ENCODE measurements at places on chromosomes 16 and 17. TPM values are rescaled to one million over a fixed set of nuclear protein-coding genes. Genes with fewer than 3 reads are reported as not detected.

DNA sequence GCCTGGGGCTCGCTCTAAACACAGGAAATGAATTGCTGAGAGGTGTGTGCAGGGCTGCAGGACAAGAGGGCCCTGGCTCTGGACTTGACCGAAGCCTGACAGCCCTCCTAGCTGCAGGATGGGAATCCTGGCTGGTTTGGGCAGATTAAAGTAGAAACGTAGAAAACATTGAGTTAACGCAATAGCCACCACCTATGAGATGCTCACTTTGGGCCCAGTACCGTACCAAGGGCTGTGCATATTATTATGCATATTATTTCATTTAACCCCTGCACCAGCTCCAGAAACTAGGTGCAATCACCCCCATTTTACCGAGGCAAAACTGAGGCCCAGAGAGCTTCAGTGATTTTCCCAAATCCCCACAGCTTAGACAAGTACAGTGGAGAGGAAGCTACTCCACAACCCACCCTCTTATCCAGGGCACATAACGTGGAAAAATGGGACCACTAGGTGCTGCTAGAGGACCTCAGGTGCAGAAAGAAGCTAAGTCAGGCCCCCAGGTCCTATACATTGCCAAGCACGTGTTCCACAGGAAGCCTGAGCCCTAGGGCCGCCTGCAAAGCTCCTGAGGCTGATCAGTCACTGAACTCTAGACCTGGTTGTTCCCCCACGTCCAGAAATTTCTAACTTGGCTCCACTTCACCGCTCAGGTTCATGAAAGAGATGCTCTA is 79.2 kb downstream of the MYH11 start:
- H3K4me3 ChIP-seq: no peak overlapping the region
- H3K27ac ChIP-seq: no peak overlapping the region
- peak; percentile 64 for DNase-seq
- H3K36me3 ChIP-seq: no peaks in the 10 kb centered on the region

DNA sequence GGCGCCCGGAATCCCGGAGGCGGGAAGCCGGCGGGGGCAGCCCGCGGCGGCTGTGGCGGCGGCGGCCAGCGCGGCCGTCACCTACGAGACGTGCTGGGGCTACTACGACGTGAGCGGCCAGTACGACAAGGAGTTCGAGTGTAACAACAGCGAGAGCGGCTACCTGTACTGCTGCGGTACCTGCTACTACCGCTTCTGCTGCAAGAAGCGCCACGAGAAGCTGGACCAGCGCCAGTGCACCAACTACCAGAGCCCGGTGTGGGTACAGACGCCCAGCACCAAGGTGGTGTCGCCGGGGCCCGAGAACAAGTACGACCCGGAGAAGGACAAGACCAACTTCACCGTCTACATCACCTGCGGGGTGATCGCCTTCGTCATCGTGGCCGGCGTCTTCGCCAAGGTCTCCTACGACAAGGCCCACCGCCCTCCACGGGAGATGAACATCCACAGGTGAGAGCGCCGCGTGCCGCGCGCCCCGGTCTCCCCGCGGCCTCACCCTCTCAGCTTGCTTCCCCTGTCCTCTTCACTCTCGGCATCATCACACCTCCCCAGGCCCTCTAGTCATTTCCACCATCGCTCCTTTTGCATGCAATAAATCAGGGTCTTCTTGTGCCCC is 706 bp downstream of the SHISA6 start:
- no peak overlapping the region for H3K27ac ChIP-seq
- no peaks in the 10 kb centered on the region for H3K4me1 ChIP-seq
- H3K27me3 ChIP-seq: no peaks in the 10 kb centered on the region
- H3K4me3 ChIP-seq: no peak overlapping the region

DNA sequence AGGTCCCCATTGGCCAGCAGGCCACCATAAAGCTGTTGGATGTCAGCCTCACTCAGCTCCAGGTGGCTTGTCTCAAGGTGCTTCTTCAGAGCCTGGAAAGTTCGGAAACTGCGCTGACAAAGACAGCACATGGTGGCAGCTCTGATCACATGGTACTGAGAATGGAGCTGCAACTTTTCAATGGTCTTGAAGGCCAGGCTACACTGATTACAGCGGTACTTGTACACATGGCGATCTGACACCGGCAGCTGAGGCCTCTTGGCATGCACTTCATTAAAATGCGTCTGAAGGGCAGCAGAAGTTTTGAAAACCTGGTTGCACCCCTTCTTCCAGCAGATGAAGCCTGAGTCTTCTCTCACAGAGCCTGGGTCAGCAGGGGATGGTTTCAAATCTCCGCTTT is 249.7 kb downstream of the ZFHX3 start:
- no peaks in the 10 kb centered on the region for H3K4me1 ChIP-seq
- H3K27me3 ChIP-seq: no peaks in the 10 kb centered on the region
- H3K4me3 ChIP-seq: no peak overlapping the region
- no peak for DNase-seq
- peaks cover 25% of the 10 kb centered on the region for H3K36me3 ChIP-seq
- no peak overlapping the region for H3K27ac ChIP-seq

DNA sequence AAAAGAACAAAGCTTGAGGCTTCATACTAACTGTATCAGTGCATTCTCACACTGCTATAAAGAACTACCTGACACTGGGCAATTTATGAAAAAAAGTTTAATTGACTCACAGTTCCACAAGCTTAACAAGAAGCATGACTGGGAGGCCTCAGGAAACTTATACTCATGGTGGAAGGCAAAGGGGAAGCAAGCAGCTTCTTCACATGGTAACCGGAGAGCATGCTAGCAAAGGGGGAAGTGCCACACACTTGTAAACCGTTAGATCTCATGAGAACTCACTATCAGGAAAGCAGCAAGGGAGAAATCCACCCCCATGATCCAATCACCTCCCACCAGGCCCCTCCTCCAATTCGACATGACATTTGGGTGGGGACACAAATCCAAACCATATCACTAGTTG is 25.3 kb downstream of the CTRB2 start:
- no peaks in the 10 kb centered on the region for H3K27me3 ChIP-seq
- no peaks in the 10 kb centered on the region for H3K36me3 ChIP-seq
- no peak overlapping the region for H3K27ac ChIP-seq
- H3K4me1 ChIP-seq: no peaks in the 10 kb centered on the region

- H3K27me3 ChIP-seq: no peaks in the 10 kb centered on the region
- peaks cover 32% of the 10 kb centered on the region for H3K4me1 ChIP-seq
- H3K4me3 ChIP-seq: no peak overlapping the region
- peak; percentile 93 for DNase-seq
- H3K27ac ChIP-seq: peak overlapping the region; percentile 99
Measured at GRCh38 chr17:78374631-78375274, 3.7 kb upstream of the PGS1 start.

- peaks cover 3% of the 10 kb centered on the region for H3K4me1 ChIP-seq
- H3K27me3 ChIP-seq: peaks cover 3% of the 10 kb centered on the region
- DNase-seq: peak; percentile 81
- no peaks in the 10 kb centered on the region for H3K36me3 ChIP-seq
- no peak overlapping the region for H3K4me3 ChIP-seq
- H3K27ac ChIP-seq: no peak overlapping the region
Measured at GRCh38 chr16:30491744-30492308, 19.3 kb downstream of the ITGAL start.

DNA sequence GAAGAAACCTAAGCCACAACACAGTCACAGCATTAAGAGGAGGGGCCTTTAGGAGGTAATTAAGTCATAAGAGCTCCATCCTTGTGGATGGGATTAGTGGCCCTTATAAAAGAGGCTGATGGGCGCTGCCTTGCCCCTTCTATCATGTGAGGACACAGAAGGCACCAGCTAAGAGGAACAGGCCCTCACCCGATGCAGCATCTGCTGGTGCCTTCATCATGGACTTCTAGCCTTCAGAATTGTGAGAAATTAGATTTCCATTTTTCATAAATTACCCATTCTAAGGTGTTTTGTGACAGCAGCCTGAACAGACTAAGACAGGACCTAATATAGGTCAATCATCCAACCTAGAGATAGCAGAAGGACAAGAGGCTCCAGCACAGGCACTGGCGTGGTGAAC is 120.8 kb downstream of the CDYL2 start:
- H3K4me3 ChIP-seq: no peak overlapping the region
- H3K27me3 ChIP-seq: no peaks in the 10 kb centered on the region
- peaks cover 6% of the 10 kb centered on the region for H3K4me1 ChIP-seq
- DNase-seq: no peak
- no peak overlapping the region for H3K27ac ChIP-seq
- no peaks in the 10 kb centered on the region for H3K36me3 ChIP-seq

DNA sequence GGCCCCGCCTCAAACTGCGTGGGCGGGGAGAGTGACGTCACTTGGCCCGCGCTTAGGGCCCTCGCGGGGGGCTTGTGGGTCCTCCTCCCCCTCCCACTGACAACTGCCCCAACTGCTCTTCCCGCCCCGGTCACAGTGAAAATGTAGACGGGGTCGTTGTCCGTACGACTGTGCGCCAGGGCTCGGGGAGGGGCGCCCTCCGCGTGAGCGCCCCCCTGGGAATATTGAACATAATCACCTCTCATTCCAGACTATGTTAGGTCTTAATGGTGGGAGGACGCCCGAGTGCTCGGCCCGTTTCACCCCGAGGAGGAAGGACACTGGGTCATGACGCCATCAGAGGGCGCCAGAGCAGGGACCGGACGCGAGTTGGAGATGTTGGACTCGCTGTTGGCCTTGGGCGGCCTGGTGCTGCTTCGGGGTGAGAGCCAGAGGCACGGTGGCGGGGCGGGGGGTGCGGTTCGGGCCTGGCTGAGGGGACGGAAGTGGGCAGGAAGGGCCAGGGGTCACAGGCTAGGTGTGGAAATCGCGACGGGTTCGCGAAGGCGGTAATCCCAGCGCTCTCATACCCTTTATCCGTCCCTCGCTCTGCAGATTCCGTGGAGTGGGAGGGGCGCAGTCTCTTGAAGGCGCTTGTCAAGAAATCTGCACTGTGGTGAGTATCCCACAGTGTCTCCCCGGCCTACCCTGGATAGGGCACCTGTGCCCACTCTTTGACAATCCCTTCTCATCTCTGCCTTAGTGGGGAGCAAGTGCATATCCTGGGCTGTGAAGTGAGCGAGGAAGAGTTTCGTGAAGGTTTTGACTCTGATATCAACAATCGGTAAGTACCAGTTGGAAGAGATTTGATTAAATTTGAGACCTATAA is at the start of gene ELP5:
ELP5 (plus strand) TSS at position 40 of the 868 bp plus-strand sequence; CDS start at position 376, 336 bp downstream.
- peak; percentile 94 for DNase-seq
- peaks cover 1% of the 10 kb centered on the region for H3K36me3 ChIP-seq
- H3K4me1 ChIP-seq: peaks cover 7% of the 10 kb centered on the region
- H3K27me3 ChIP-seq: no peaks in the 10 kb centered on the region
- H3K4me3 ChIP-seq: peak within 1 kb of the TSS; percentile 87
- H3K27ac ChIP-seq: peak within 1 kb of the TSS; percentile 99

DNA sequence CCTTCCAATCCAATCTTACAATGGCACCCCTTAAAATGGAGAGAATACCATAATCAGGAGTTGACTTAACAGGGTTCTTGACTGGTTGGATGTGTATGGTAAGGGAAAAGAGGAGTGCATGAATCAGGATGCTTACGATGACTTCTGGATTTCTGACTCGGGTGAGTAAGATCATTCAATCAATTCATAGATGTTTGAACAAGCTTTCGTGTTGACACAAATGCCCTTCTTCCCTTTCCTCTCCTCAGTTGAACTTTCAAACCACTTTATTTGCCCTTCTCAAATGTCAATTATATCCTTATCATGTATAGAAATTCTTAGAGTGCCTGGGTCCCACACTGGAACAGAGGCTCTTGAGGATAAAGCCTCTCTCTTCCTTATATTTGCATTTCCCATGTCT is 25.9 kb downstream of the ABCC12 start:
- peaks cover 13% of the 10 kb centered on the region for H3K4me1 ChIP-seq
- no peaks in the 10 kb centered on the region for H3K36me3 ChIP-seq
- H3K4me3 ChIP-seq: no peak overlapping the region
- H3K27me3 ChIP-seq: no peaks in the 10 kb centered on the region
- no peak for DNase-seq

DNA sequence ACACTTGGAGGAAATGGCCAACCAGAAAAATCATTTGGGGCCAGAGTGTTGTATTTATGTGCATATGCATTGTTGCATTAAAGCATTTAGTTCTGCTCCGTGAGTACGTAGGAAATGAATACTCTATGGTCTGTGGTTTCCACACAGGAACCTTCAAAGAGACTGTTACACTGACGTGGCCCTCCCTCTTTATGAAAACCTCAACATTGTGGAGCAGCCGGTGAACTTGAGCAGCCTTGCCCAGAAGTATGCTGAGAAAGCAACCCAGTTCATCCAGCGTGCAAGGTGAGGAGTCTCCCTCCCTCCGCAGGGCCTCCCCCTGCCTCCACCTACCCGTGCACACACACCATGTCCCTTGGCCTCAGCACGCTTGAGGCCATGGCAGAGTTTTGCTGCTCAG is 65.2 kb downstream of the ARSG start:
- no peaks in the 10 kb centered on the region for H3K36me3 ChIP-seq
- no peak overlapping the region for H3K4me3 ChIP-seq
- no peak for DNase-seq
- H3K4me1 ChIP-seq: peaks cover 7% of the 10 kb centered on the region
- no peaks in the 10 kb centered on the region for H3K27me3 ChIP-seq
- H3K27ac ChIP-seq: no peak overlapping the region

DNA sequence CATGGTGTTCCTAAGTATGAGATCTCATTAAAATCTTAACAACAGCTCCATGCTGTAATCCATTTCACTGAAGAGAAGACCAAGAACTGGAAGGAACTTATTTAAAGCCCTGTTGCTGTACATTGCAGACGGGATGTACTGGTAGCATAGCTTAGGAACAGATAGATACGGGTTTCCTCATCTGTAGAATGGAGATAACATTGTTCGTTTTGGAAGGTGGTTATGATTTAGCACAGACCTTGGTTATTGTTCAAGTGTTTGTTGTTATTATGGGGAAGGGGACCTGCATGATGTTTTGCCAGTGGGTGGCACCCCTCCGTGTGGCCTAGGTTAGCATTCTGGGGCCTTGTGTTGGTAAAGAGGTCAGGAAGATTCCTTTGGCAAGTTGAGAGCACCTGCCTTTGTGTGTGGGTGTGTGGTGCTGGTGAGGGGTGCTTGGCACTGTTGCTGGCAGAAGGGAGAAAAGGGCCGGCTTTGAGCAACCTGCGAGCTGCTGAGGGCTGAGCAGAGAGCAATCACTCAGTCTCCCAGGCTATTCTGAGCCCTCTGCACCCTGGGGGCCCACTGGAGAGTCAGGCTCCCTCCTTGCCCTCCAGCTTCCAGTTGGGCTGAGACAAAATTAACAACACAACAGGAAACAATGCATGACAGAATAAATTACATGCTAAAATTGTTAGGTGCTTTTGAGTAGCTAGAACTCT is 2.3 kb downstream of the TAOK2 start:
- no peak for DNase-seq
- no peak overlapping the region for H3K27ac ChIP-seq
- peaks cover 9% of the 10 kb centered on the region for H3K4me1 ChIP-seq
- H3K27me3 ChIP-seq: no peaks in the 10 kb centered on the region

- H3K27me3 ChIP-seq: no peaks in the 10 kb centered on the region
- no peak overlapping the region for H3K27ac ChIP-seq
- H3K36me3 ChIP-seq: peaks cover 27% of the 10 kb centered on the region
- H3K4me3 ChIP-seq: no peak overlapping the region
- peak; percentile 81 for DNase-seq
Measured at GRCh38 chr17:40026816-40027613, 11.8 kb downstream of the CSF3 start.

- no peaks in the 10 kb centered on the region for H3K36me3 ChIP-seq
- DNase-seq: no peak
- no peak overlapping the region for H3K4me3 ChIP-seq
- H3K27ac ChIP-seq: no peak overlapping the region
Measured at GRCh38 chr17:8072341-8072728, 15.2 kb downstream of the ALOX12B start.

The CES5A gene
- total RNA-seq: not detected

The PIK3R5 gene
- total RNA-seq: not detected

The HOXB2 gene
- total RNA-seq: 12.2 TPM

The KRTAP4-1 gene
- not detected for total RNA-seq

The APOBR gene
- under 0.01 TPM for total RNA-seq

The FBXO39 gene
- 0.66 TPM for total RNA-seq

The SPN gene
- total RNA-seq: not detected

The CISD3 gene
- 4.4 TPM for total RNA-seq

The MYH1 gene
- not detected for total RNA-seq
